ENCODE measurements at places on chromosomes 3 and 15.

DNA sequence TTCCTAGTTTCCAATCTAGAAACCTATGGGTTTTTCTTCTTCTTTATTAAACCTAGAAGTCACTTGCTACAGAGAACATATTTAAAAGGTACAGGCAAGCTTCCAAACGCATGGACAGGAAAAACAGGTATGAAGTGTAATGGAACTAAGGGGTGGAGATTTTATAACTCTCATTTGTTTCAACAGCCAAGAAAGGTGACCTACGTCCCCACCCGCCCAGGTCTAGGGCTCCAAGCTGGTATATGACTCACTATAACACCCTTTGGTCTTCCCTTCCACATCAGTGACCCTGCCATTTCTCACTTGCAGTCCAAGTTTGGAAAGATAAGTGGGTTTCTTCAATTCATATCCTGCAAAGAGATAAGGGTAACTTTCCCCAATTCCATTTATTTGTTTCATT, 6.0 kb upstream of the LIPH start:
- DNase-seq = no peak

DNA sequence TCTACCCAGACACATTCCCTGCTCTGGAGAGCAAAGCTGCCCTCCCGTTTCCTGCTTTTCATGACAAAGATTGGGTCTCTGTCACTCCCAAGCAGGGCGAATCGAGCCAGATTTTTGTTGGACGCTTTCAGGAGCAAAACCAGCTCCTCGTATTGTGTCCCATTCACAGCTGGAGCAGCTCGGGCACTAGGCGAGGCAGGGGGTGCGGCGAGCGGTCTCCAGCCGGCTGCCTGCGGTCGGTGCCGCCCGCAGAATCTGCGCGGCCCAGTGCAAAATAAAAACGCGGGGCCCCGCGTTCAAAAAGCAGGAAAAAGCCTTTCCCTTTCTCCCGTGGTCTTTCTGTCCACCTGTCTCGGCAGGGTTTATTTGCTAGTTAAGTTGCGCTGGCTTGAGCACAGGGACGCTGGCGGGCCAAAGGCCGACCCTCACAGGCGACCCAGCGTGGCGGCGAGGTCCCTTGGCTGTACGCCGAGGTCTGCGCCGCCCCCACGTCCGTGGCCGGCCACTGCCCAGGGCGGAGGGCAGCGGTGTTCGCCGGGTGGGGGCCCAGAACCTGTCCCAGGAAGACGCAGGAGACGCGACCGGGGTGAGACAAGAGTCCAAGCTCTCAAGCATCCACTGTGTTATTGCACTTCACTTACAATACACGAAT, 71.2 kb downstream of the CYP19A1 start:
- no peak for DNase-seq

- DNase-seq = no peak
Measured at GRCh38 chr3:143436231-143436930, 316.8 kb downstream of the CHST2 start.

DNA sequence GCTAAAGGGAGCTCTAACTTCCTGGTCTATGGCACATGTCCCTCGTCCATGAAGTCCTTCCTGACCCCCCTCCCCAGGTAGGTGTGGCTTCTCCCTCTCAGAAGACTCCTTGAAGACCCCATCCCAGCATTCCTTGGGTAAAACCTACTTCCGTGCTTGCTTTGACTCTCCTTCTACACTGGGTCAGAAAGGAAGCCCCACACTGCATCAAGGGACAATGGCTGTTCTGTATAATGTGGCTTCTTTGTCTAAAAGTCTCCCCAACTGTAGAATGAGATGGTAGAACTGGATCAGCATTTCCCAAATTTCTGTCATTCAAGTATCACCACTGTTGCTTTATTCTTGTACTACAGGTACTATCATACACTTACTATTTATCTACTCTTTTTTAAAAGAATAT, 3.9 kb upstream of the DNAJA4 start:
- no peak for DNase-seq

- no peak for DNase-seq
Measured at GRCh38 chr15:47987908-47988532, 132.8 kb upstream of the SLC24A5 start.

GRCh38 chr3:47003461-47004368, 24.2 kb downstream of the NBEAL2 start:
- DNase-seq = no peak
